ENCODE measurements at places on chromosomes 5 and 9. TPM values are rescaled to one million over a fixed set of nuclear protein-coding genes. Genes with fewer than 3 reads are reported as not detected.

The SLC6A7 gene
- total RNA-seq, result not detected

The YIPF5 gene
- 48.0 TPM for total RNA-seq

The FYB1 gene
- 53.7 TPM for total RNA-seq

The PRDM9 gene
- total RNA-seq, result not detected

The LCN1 gene
- not detected for total RNA-seq

The TSLP gene
- total RNA-seq, result 1.4 TPM
